Smooth muscle cell of bladder (primary cell): ENCODE measurements at places on chromosomes 16 and 17. TPM values are rescaled to one million over a fixed set of nuclear protein-coding genes. Genes with fewer than 3 reads are reported as not detected.

Gene TP53TG3B
- not detected in 2 replicates for total RNA-seq

Gene SYNGR3
- total RNA-seq = 2.4 and 3.3 TPM in 2 replicates

Gene KSR1
- total RNA-seq = 19.2 and 32.4 TPM in 2 replicates

Gene KCNJ18
- total RNA-seq = not detected in 2 replicates

Gene TPPP3
- 0.92 and 1.00 TPM in 2 replicates for total RNA-seq

Gene KRTAP1-1
- not detected in 2 replicates for total RNA-seq

Gene MRPS7
- total RNA-seq = 59.7 and 64.0 TPM in 2 replicates

Gene DNASE1L2
- 0.43 and 0.65 TPM in 2 replicates for total RNA-seq

Gene ZACN
- total RNA-seq = not detected in 2 replicates
